ENCODE measurements at places on chromosomes 5 and 9.

DNA sequence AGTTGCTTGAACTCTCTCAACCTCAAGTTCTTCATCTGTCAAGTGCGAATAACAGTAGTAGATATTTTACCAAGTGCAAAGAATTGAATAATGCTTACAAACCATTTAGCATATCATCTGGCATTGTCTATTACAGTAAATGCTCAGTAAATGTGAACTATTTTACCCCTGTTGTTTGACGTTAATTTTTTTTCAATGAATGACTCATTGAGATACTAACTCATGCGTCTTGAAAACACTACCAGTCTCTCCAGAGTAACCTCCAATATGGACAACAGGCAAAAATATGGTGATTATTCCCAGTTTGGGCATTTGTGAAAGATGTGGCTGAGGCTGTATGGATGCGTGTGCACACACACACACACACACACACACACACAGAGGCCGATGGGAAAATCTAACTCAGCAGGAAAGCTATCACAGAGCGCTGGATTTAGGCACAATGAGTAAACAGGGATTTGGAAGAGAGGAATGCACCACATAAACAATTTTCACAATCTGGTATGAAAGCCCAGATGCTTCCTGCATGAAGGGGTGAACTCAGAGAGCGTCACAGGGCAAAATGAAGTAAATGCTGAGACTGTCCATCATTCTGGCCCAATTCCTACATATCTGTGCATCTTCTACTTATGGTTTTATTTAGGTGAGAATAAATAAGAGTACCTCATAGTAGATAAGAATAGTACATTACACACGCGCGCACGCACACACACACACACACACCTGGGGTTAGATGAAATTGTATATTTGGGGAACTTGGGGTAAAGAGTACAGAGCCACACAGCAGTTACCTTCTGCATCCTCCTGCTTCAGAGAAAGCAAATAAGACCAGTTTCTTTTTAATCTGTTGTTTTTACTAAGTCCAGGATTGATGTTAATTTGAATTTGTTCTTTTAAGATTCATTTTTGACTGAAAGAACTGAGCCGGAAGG is 128.7 kb downstream of the PALM2AKAP2 start:
- DNase-seq: no peak

GRCh38 chr5:179794575-179794974 is 789 bp downstream of the LTC4S start:
- DNase-seq: no peak

GRCh38 chr5:122915717-122916461 is 70.5 kb downstream of the SNX24 start:
- DNase-seq: no peak

DNA sequence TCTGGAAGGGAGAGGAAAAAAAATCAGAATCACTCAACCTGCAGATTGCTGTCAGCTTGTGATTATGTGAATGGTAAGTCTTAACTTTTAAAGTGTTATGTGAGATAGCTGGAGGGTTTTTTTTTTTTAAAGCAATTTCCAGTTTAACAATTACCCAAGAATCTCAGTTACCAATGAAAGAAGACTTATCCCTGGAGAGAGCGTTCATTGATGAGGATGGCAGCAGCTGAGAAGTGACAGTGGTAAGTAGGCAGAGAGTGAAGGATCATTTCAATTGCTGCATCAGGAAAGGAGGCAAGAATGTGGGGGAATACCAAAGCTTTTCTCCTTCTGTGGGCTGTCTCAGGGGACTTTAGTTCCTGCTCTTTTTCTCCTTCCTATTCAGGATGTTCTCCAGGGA is 370.2 kb upstream of the C9orf72 start:
- DNase-seq: no peak
